Fibroblast of skin of left biceps (primary cell): ENCODE measurements at places on chromosomes 1 and 21.

DNA sequence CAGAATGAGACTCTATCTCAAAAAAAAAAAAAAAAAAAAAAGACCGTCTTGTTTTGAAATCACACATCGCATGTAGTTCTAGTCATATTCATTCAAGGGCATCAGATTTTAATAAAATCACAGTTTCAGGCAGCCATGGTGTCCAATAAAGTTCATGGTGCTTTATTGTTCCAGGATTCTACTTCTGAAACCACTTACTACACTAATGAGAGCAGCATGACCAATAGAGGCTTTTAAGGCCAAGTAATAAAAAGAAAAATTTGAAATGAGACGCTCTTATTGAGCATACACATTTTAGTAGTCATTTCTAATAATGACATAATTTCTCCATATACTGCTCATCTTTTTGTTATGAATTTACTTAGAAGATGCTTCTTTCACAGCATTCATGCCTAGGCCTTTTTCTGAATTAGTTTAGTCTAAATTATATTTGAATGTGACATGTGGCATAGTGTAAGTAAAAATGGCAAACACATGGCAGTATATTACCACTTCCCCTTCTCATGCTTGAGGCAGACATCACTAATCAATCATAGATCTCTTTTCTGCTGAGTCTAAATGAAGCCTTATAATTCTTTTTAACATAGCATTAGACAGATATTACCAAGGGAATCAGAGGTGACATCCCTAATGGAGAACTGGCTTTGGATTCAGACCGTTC, 18.5 kb downstream of the NTMT2 start:
- DNase-seq, result no peak

DNA sequence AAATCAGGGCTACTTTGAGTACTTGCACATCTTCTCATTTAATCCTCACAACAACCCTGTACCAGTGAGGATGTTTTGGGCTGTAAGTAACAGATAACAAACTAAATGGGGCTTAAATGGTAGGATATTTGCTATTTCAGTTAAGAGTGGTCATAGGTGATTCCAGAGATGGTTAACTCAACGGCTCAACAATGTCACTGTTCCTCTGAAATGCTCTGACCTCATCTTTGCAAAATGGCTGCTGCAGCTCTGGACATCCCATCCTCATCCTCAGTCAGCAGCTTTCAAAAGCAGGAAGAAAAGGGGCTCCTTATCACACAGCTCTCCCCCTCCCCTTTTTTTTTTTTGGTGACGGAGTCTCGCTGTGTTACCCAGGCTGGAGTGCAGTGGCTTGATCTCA, 1.5 kb downstream of the LDLRAD2 start:
- no peak for DNase-seq

- DNase-seq, result no peak
These were observed 323.1 kb upstream of the FAM78B start for GRCh38 chr1:166489670-166490436.

DNA sequence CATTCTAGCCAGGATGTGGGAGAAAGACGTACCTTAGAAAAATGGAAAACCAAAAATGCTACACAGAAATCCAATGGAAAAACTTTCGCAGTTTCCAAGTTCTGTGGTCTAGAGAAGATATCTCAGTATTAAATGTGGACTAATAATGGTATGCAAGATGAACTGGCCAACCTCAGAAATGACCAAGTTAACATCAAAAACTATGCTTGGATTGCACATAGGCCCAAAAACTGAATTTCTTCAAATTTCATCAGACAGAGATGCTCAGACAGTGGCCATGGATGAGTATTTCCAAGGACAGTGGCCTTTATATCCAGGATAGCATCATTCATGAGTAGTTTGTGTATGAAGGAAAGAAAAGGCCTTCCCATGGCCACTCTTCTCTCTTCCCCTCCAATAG, 132.2 kb downstream of the TIAM1 start:
- DNase-seq, result no peak
